ENCODE measurements at places on chromosomes 2 and 18.
A peak's percentile ranks its signal among the peaks of the same experiment; 100 is the strongest.

DNA sequence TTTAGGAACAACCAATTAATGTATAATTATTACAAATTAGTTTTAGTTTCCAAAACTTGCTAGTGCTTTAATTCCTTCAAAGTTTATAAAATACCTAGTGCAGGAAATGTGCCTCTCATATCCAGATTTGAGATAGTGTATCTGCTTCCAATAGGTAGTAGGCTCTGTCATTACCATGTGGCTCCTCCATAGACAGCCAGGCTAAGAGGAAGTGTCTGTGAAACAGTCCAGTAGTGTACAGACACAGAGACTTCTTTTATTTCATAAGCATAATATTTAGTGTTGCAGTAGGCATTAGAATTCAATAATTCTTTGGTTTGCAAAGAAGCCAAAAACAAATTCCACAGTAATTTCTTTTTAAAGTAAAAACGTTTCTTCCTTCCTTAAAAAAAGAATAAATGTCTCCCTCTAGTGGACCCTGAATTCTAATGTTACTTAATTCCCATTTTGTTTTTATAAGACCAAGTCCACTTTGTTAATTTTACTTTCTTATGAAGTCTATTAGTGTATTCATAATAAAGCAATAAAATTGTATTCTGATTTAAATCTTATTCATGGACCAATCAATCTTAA is 101.2 kb downstream of the NEB start:
- peak; percentile 33 for DNase-seq

DNA sequence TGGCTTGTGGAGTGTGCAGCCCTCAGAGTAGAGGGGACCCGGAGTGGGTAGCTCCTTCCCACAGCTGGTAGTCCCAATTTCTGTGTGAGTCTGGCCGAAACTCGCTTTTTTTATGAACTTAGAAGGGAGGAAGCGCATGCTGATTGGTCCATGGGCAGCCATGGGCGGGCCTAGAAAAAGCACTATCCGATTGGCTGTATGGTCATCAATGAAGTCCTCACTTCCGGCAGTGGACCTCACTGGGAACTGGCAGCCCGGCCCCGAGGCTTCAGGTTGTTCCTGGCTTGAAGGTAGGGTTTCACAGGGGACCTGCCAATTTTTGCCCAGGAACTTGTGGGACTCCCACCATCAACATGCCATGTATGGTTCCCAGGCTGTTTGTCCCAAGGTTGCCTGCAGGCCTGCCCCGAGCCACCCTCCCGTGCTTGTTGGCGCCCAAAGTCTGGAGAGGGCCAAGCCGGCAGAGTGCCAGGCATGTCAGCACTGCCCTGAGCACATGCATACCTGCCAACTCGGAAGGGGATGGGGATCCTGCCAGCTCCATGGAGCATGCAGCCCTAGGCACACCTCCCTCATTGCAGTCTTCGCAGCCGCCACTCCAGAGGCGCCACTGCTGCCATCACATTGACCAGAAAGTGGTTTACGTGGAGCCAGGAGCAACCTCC is 98.5 kb downstream of the ATP9B start:
- DNase-seq = no peak

- no peak for DNase-seq
These were observed 209.8 kb upstream of the SH3BP4 start for GRCh38 chr2:234741976-234742375.

DNA sequence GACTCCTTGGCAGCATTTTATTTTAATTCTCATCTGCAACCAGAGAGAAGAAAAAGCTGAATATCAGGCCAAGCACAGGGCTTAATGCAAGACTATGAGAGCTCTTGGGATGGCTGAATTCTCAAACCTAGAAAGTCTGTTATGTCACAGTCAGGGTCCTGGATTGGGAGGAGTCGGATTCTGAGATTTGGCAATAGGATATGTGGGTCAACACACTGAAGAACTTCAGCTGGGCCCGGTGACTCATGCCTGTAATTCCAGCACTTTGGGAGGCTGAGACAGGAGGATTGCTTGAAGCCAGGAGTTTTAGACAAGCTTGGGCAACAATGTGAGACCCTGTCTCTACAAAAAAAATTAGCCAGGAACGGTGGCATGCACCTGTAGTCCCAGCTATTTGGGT is 102.4 kb downstream of the COL3A1 start:
- DNase-seq = no peak

- DNase-seq = no peak
These were observed at the start of gene CLASP1 for GRCh38 chr2:121649149-121649595. TSS of gene CLASP1 (minus strand) at chr2:121649462. CDS start at chr2:121605895, 43,567 bp downstream.

- DNase-seq = no peak
These were observed 49.3 kb downstream of the CD226 start for GRCh38 chr18:69898241-69898861.

GRCh38 chr2:169761251-169761969 is 27.8 kb downstream of the KLHL23 start:
- DNase-seq = peak; percentile 42

- DNase-seq = no peak
These were observed 37.5 kb downstream of the TTC39C start for GRCh38 chr18:24052053-24052452.

DNA sequence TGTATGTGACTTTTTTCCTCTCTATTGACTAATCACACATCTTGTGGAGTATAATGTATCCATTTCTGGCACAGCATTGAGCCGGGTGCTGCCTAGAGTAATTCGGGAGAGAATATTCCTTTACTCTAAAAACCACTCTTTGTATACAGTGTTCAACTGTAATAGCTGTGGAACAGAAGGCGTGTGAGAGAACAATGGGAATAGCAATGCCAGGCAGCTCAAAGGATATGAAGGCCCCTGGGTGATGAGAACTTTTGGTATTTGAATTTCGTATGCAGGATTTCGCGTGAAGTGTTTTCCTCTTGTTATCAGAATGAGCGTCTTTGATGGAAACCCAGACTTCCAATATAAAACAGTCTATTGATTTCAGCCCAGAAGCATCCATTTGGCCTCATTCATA is 84.6 kb upstream of the MAP3K20 start:
- DNase-seq = no peak

- DNase-seq = no peak
These were observed 41.1 kb downstream of the ACVR1C start for GRCh38 chr2:157587576-157587975.
